HTR-8/SVneo (cell line): ENCODE measurements at places on chromosomes 1 and 21.
A peak's percentile ranks its signal among the peaks of the same experiment; 100 is the strongest.

DNA sequence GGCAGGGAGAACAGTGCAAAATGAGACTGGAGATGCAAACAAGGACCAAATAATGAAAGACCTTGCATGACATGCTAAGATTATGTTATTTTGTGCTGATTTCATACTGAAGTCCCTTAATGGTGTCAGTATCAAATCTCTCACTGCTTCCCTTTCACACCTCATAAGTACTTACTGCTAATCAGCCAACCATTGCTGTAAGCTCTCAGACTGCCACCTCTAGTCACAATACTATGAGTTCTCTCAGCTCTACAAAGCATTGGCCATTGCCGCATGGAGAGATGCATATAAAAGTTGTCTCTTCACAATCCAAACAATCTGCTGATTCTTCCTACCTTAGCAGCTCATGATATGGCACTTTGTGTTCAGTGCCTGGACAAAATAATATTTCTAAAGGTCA, 375.4 kb downstream of the LTN1 start:
- DNase-seq = no peak

DNA sequence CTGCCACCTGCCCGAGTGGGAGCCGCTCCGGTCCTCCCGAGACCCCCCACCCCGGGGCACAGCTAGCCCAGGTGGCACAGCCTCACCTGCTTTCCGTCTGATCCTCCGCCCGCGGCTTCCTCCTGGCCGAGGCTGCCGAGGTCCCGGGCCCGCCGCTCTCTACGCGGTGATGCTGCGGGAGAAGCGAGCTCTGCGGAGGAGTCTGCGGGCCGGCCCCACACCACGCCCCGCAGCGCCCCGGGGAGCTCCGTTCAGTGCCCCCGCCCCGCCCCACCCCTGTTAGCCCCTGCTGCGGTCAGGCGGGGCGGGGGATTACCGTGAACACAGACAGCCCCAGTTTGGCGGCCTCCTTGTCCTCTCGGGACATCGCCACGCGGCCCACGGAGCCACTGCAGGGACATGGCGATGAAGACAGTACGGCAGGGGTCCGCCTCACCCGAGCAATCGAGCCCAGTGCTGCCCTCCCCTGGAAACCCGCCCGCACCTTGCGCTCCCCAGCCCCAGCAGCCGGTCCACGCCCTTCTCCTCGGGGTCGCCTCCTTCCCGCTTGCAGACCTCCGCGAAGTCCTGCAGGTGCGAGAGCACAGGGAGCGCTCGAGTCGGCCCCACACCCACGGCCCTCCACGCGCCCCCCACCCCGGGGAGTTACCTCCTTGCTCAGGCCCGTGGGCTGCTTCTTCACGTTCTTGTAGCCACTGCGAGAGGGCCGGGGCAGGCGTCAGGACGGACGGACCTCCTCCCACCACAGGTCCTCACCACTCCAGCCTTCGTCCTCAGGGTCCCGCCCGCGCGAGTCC, 933 bp downstream of the C1orf35 start:
- DNase-seq = no peak

DNA sequence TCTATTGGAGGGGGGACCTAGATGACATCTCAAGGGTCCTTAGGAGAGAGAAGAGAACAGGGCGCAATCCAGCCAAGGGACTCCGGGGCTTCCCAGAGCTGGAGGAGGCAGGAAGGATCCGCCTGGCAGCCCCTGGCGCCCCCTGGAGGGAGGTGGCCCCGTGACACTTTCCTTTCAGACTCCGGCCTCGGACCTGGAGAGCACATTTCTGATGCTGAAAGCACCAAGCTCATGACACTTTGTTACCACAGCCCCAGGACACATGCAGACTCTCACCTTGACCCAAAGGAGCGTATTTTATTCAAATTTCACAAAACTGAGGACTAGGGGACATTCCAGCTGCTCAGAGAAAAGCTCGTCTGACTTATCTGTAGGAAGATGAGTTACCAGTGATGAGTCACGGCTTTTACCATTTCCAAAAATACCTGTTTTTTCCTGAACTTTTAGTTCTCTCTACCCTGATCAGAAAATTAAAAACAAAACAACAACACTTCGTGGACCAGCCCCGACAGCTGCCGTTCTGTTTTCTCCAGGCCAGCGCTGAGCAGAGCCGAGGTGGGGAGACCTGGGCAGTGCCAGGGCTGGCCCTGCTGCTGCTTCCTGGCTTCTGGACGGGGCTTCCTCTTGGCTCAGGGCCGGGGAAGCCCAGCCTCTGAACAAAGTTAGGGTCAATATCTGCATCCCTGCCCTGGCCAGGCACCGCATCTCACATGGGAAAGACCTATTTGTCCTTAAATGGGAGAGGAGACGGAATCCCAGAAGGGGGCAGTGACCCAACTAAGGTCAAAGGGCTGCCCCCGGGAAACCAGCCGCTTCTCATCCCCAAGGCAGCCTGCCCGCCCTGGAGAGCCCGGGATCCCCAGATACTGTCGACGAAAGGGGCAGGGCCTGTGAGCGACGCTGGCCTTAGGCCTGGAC, 21.6 kb upstream of the POFUT2 start:
- DNase-seq = peak; percentile 65

DNA sequence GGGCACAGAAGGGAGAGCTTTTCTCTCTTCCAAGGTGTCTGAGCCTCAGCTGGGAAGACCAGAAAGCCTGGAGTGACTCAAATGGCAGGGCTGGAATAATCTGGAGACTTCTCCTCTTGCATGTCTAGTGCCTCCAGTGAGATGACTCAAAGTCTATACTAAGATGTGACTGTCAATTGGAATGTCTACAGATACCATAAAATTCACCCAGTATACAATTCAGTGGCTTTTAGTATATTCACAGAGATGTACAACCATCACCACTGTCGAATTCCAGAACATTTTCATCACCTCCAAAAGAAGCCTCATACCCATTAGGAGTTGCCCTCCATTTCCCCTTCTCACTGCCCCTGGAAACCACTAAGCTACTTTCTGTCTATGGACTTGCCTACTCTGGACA, 47.9 kb upstream of the CNN3 start:
- peak; percentile 31 for DNase-seq

DNA sequence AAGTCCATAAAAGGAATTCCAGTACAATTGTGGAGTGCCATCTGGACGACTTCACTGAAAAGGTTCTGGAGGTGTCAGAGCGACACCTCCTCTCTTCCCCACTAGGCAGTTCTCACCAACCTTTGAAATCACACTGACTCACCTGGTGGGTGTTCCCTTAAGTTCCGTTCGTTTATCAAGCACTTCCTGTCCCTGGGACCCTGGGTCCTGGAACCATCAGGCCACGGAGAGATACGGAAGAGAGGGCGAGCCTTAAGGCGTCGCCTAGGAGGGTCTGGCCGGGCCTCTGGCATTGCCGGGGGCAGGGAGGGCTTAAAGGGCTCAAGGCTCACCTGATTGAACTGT, 317 bp downstream of the SPAG17 start:
- no peak for DNase-seq

GRCh38 chr21:38507374-38507942, 9.2 kb upstream of the ERG start:
- DNase-seq = no peak

GRCh38 chr1:54487571-54488050, 60.4 kb upstream of the ACOT11 start:
- no peak for DNase-seq

DNA sequence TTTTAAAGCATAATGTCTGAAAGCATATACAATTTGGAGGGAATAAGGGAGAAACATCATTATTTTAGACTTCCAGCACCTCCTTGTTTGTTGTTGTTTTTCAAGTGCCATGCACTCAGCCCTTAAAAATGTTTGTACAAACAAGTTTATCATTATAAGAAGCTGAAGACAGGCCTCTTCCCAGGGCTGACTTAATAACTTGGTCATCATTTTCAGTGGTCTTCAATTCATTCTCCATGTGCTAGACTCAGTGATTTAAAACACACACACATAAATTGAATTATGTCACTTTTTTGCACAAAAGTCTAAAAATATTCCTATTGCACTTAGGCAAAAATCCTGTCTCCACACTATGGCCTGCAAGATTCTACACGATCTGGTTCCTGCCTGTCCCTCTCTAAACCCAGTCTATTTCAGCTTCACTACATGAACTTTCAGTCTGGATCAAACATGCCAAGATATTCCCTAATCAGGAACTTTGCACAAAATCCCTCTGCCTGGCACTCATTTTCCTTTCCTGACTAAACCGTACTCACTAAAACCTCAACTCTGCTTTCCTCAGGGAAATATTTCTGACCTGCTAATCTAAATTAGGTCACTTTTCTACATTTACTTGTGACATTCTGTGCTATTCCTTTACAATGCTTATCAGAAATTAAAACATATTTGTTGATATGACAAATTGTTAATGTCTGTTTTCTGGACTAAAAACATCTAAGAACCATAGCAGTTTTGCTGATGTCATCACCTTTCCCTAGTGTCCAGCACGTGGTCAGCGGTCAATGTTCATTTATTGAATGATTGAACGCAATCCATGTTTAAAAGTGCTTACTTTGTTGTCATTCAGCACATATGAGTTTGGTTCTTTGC, 14.8 kb upstream of the GBP5 start:
- no peak for DNase-seq

DNA sequence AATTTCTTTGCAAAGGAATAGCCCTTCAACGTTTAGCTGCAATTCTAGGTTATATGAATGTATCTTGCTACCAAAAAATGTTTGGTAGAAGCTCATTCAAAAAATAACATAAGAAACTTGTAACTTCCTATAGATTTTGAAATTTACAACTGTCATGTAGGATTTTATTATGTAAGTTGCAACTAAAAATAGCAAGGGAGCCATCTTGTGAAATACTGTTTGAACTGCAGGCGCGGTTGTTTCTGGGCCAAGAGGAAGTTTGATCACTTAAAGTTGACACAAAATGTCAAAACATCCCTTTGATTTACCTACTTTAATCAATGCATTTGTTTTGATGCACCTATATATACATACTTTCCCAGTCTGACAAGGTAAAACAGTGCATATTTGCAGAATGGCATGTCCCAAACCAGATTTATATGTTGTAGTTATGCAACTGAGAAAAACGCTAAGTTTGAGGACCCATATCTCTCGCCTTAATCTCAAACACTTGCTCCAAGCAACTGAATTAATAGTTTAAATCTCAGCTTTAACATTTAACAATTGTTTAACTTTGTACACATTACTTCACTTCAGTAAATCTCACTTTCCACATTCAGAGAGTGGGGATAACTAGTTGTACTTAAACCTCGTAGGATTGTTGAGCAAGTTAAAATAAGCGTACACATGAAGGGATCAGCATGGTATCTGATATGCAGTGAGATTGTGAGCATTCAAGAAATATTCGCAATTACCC, 63.9 kb downstream of the KCNK2 start:
- DNase-seq = peak; percentile 12
